ENCODE measurements at places on chromosomes 3 and 15.

GRCh38 chr3:15180042-15180611 is 25.9 kb upstream of the CAPN7 start:
- DNase-seq, result no peak

DNA sequence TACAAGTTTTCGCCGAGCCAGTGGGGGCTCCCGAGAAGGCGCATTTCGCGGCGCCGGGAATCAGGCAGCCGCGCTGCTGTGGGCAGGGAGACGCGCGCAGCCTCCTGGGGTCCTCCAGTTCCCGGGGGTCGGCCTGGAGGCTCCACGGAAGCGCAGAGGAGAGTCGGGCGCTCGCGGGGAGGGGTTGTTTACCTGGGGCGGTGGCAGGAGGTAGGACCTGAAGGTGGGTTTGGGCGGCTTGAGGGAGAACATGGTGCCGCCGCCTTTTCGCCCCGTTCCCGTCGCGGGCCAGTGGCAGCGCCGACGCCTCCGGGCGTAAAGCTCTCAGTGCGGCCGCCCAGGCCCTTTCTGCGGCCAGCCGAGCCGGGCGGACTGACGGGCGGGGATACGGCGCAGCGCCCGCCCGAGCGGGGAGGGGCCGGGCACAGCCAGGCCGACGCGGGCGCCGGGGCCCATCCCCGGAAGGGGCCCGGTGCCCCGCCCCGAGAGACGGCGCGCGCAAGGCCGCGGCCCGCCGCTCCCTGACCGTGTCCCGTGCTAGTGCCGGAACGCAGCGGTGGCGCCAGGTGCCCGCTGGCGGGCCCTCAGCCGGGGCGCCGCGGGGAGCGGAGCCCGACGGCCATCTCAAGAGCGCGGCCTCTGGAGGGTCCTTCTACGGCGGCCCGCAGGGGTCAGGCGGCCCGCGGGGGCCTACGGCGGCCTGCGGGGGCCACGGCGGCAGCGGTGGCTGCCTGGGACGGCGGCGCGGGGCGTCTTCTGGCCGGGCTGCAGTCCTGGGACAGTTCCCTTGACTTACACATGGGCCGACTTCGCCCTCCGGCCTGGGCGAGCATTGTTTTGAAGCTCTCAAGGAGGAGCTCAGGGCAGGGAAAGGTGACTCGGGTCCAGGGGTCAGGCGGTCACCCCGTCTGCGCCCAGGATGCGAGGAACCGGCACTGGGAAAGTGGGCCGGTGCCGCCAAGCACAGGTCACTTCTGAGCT is at the start of gene MTMR10:
Gene MTMR10, minus strand, starts transcription at position 374 of the 981 bp plus-strand sequence. Its CDS starts 122 bp downstream, at position 252.
- peak; percentile 94 for DNase-seq

- DNase-seq, result peak; percentile 61
Measured at GRCh38 chr15:44427756-44428724, 611 bp downstream of the CTDSPL2 start.

DNA sequence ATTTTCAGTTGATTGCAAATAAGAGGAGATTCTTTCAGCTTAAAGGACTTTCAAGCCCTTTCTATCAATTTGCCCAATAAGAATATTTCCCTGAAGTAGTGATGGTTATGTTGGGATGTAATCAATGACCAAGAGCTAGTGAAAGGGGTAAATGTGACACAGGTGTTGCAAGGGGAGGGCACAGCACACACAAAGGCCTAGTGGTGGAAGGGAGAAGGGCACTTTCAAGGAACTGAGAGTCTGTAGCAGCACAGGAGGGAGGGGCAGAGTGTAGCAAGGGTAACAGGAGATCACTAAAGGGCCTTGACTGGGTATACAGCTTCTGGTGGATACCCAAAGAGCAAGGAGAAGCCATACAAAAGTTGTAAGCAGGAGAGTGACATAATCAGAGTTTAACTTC is 217.8 kb upstream of the ARHGEF26 start:
- DNase-seq, result no peak

- no peak for DNase-seq
Measured at GRCh38 chr3:194871864-194872668, 186.4 kb downstream of the FAM43A start.

DNA sequence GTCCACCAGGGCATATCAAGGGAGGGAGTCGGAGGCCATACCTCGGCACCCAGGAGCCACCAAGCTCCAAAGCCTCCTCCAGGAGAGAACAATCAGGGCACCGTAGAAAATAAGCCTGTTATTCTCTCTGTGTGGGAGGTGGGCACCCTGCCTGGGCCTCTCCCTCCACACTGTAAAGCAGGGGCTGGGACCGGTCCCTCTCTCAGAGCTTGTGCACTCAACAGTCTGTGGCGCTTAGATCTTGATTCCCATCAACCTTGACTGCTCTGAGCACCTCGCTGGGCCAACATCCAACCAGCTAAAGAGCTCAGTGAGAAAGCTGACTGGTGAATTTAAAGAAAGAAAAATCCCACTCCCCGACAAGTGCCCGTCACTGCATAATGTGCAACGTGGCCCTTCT is 53.0 kb downstream of the PCSK6 start:
- no peak for DNase-seq

DNA sequence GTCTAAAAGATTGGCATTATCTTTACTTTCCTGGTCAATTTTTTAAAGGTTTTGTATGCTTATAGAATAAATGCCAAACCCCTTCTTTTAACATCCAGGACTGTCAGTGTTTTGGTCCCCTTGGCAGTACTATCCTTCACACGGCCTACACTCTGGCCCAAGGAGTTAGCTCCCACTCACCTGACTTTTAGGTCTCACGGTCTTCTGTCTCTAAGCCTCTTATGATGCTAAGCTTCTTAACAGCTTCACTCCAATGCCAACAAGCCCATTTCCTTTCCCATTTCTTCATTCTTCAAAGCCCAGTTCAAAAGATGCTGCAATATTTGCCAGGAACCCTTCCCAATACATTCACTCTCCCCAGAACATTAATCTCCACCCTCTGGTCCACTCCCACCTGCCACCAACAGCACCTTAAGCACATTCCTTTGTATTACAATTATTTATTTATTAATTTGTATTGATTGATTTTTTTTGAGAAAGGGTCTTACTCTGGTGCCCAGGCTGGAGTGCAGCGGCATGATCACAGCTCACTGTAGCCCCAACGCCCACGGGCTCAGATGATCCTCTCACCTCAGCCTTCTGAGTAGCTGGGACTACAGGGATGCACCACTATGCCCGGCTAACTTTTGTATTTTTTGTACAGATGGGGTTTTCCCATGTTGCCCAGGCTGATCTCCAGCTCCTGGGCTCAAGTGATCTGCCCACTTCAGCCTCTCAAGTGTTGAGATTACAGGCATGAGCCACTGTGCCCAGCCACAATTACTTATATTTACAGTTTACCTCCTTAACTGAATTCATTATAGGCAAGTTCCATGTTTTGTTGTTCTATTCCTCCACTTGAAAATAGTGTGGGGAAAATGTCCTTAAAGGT is 27.8 kb downstream of the IFT80 start:
- no peak for DNase-seq

GRCh38 chr3:105353485-105354161 is 13.1 kb upstream of the ALCAM start:
- DNase-seq, result no peak

DNA sequence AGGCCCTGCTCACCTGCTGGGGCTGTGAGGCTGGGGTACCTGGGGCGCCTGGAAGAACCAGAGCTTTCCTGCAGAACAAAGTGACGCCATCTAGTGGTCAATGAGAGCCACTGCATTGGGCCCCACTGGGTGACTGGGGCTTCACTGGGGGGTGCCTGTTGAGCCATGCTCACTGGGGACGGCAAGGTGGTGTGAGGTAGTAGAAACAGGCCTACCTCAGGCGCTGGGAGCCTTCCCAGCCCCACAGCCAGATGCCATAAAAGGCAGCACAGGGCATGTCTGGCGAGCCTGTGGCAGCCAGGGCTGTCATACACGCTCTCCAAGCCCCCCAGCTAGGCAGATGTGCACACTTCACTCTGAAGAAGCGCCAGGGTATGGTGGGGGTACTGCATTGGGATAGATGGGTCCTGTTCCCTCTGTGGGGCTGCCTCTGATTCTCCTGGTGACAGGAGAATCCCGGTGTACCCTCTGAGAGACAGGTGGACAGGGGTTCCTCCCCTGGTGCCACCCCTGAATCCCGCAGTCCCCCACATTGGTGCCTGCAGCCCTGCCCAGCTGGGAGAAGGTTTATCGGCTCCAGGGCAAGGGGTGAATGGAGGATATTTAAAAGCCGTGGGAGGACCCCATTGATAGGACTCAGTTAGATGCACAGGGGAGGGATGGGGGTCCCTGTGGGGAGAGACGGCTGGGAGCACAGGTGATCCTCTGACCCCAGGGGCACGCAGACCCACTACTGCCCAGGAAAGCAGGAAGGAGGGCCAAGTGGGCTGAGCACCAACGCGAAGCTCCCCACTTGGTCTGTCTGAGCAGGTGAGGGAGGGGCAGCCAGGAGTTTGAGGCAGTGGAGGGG is 178.8 kb downstream of the NSMCE3 start:
- DNase-seq, result peak; percentile 80

GRCh38 chr3:106025151-106025722 is 156.4 kb upstream of the CBLB start:
- DNase-seq, result no peak

DNA sequence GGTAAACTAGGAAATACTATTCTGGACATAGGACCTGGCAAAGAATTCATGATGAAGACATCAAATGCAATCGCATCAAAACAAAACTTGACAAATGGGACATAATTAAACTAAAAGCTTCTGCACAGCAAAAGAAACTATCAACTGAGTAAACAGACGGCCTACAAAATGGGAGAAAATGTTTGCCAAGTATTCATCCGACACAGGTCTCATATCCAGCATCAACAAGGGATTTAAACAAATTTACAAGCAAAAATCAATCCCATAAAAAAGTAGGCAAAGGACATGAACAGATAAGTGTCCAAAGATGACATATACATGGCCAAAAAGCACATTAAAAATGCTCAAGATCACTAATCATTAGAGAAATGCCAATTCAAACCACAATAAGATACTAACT is 1088.9 kb downstream of the NAALADL2 start:
- DNase-seq, result no peak

DNA sequence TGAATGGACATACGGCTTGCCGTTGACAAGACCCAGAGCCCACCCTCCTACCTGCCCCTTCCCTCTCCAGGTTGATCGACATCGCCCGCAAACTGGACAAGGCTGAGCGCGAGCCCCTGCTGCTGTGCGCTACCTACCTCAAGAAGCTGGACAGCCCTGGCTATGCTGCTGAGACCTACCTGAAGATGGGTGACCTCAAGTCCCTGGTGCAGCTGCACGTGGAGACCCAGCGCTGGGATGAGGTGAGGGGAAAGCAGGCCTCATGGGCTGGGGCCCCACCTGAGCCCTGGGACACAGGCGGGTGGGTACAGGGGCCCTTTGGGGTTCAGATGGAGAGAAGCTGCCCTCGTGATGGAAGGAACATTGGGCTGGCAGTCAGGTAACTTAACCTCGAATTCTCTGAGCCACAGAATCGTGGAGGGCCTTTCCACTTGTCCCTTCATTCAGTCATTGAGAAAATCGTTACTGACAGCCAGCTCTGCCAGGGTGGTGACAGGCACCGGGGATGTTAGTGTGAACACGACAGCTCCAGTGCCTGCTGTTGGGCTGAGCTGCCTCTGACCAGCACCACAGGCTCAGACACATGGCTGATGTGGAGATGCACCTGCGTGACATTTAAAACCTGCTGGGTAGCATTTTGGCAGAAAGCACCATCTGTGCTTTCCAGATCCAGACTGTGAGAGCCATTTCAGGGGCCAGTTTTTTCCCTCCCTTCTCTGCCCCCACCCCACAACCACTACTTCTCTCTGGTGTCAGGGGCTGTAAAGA is 25.6 kb upstream of the RHO start:
- no peak for DNase-seq

GRCh38 chr3:181851063-181851462 is 139.3 kb downstream of the SOX2 start:
- no peak for DNase-seq

DNA sequence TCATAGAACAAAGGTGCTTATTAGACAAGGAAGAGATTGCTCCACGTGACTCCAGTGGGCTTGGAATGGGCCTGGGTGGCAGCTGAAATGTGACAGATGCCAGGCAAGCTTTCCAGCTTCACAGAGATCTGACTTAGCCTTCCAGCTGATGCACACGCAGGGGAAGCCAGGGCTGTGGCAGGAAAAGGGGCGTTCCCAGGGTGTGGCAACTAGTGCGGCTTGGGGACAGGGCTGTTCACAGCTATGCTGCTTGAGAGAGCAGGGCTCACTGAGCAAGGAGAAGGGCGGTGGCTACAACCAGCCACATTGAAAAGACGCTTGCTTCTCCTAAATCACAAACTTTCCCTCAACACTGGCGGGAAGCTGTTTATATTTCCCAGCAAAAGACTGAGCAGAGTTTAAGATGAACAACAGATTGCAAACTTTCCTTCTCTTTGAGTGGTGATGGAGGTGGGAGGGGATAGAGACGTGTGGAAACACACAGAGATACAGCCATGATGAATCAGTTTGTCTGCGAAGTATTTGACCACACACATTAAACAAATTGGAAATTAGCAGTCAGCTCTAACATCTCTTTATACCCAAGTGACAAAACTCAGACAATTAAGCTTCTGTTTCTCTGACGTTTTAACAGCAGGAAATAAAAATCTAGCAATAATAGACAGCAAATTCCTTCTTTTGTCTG is 127.5 kb downstream of the BDH1 start:
- peak; percentile 91 for DNase-seq

GRCh38 chr15:40844696-40845030 is 815 bp downstream of the SPINT1 start:
- DNase-seq, result no peak

DNA sequence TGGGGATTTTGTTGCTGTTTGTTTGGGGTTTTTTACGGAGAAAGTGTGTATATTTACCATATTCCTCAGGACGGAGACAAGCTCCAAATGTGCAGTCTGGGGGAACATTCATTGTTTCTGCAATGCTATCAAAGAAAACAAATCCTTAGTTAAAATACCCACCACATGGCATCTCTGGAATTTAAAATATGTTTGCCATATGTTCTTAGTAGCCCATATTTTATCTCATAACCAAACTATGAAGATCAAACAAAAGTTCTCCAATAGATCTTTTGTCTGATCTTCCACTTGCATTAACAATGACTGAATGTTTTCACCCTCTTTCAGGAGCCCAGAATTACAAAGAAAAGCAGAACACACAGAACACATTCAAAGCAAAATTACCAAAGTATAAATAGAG is 35.3 kb downstream of the EFHB start:
- no peak for DNase-seq

DNA sequence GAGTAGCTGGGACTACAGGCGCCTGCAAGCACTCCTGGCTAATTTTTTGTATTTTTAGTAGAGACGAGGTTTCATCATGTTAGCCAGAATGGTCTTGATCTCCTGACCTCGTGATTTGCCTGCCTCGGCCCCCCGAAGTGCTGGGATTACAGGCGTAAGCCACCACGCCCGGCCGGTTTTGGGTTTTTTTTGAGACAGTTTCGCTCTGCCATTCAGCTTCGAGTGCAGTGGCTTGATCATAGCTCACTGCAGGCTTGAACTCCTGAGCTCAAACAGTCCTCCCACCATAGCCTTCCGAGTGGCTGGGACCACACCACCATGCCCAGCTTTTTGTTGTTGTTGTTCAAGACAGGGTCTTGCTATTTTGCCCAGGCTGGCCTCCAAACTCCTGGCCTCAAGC is 16.0 kb upstream of the SCAP start:
- DNase-seq, result no peak

GRCh38 chr3:123157209-123157597 is 44.5 kb upstream of the SEC22A start:
- DNase-seq, result no peak

- DNase-seq, result no peak
Measured at GRCh38 chr3:183539811-183540210, 15.7 kb downstream of the KLHL6 start.

- no peak for DNase-seq
Measured at GRCh38 chr15:74749832-74750231, 1.2 kb downstream of the CYP1A2 start.

All from activated CD4-positive, alpha-beta T cell treated with anti-CD3 and anti-CD28 coated beads, Interleukin-2, amount 10 ng/mL, durations not matched to agents 24 days and 14 days (primary cell).